ENCODE measurements at places on chromosomes 7 and 10.

DNA sequence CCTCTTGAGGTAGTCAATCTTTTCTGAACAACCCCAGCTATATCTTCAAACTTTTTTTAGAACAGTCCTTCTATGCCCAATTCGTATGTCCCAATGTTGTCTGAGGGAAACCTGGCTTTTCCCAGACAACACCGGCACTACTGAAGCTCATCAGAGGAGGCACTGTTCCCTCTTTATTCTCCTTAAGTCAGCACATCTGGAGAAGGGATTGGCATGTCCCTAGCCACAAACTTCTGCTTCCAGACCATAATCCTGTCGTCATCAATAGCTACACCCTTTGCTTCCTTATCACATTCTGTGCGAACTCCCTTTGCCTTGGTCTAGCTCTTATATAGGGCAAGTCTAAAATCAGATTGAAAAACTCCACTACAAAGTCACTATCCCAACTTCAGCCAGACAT is 22.9 kb downstream of the PON3 start:
- no peaks in the 10 kb centered on the region for H3K36me3 ChIP-seq
- no peak overlapping the region for H3K4me3 ChIP-seq
- H3K4me1 ChIP-seq = no peaks in the 10 kb centered on the region
- H3K27me3 ChIP-seq = no peaks in the 10 kb centered on the region
- H3K27ac ChIP-seq = no peak overlapping the region
- no peak for DNase-seq

DNA sequence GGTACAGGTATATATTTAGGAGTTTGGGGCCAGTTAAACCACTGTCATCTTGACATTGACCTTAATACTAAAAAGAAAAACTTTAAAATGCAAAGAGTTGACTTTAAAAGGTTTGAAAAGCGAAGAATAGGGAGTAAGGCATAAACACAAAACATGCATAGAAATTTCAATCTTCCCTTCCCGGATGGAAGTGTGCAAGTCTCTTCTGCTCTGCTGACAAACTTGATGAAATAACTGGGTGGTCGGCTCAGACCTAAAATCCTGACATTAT is 3.4 kb upstream of the SPAG6 start:
- no peak overlapping the region for H3K4me3 ChIP-seq
- no peak for DNase-seq
- H3K27me3 ChIP-seq = peaks cover 23% of the 10 kb centered on the region
- H3K36me3 ChIP-seq = no peaks in the 10 kb centered on the region
- H3K27ac ChIP-seq = no peak overlapping the region

GRCh38 chr7:1108264-1108920 is 20.5 kb downstream of the GPER1 start:
- no peaks in the 10 kb centered on the region for H3K27me3 ChIP-seq
- H3K4me1 ChIP-seq = no peaks in the 10 kb centered on the region
- H3K36me3 ChIP-seq = no peaks in the 10 kb centered on the region
- H3K4me3 ChIP-seq = no peak overlapping the region
- H3K27ac ChIP-seq = no peak overlapping the region
- DNase-seq = no peak

DNA sequence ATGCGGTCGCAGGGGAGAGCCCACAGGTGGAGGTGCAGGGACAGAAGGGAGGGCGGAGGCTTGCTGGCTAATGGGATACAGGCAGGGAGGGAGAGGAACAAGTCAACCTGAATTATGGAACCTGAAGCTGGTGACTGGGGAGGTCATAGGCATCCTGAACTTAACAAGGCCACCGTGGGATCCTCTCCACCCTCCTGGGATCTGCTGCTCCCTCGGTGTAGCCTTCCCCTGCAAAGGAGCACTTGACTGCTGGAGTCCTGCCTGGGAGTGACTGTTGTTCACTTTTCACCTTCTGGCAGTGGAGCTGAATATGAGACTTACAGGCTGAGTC is 223.1 kb downstream of the GFRA1 start:
- no peak overlapping the region for H3K27ac ChIP-seq
- no peaks in the 10 kb centered on the region for H3K27me3 ChIP-seq
- no peak overlapping the region for H3K4me3 ChIP-seq
- H3K36me3 ChIP-seq = no peaks in the 10 kb centered on the region
- H3K4me1 ChIP-seq = no peaks in the 10 kb centered on the region
- DNase-seq = no peak
